Inflammatory macrophage treated with lipopolysaccharide for 4 hours (primary cell): ENCODE measurements at places on chromosomes 1 and 21.
A peak's percentile ranks its signal among the peaks of the same experiment; 100 is the strongest.

DNA sequence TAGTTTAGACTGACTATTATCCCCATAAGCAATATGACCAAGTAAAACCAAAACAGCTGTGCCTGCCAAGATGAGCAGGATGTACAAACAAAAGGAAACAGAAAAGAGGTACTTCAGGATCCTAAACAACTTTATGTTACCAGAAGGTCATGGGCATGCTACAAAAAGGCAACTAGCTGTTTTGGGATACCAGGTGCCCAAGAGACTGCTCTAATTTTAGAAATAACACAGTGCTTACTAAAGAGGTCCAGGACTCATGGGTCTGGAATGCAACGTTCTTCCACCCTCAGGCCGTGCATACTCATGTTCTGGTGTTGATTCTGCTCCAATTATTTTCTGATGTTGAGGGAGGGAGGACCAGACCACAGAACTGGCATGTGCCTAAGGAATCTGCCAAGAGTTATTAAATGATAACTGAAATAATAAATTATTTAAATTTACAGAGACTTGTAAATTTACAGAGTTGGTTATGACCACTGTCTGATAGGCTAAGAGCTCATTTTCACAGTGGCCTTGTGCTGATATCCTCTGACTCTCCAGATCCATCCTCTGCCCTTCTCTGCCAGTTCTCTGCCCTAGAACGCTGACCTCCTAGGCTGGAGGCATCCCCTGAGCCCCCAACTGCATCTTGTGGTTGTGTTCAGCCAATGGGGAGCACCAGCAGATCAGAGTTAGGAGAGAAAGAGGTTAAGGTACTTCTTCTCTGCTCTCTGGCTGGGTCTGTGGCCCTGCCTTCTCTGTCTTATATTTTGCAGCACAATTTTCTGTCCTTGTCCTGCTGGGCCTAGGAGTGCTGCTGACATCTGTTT is 37.7 kb upstream of the BCL10 start:
- DNase-seq = no peak

- DNase-seq = peak; percentile 61
Observed at GRCh38 chr1:153677718-153678518, 570 bp upstream of the NPR1 start.

DNA sequence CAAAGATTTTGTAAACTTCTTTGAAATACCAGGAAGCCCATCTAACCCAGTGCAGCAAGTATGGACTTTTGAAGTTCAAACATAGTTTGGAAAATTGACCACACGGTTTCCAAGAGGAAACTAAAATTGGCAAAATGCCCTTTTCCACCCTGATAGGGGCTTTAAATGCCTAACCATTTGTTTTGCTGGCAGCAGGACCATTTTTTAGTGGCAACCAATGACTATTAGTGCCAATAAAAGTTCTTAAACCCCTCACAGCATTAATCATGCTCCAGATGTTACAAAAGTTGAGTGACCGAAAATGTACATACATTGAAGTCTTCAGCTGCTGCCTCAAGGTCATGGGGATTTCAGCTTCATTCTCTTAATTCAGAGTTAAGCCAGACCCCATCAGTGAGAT is 46.4 kb upstream of the ENAH start:
- DNase-seq = no peak

GRCh38 chr1:204384636-204385352 is 25.1 kb upstream of the PLEKHA6 start:
- DNase-seq = no peak

GRCh38 chr1:230509281-230509977 is 83.3 kb upstream of the PGBD5 start:
- DNase-seq = peak; percentile 82
